Activated T-cell treated with anti-CD3 and anti-CD28 coated beads for 24 hours (primary cell): ENCODE measurements at places on chromosomes 11 and 22.

DNA sequence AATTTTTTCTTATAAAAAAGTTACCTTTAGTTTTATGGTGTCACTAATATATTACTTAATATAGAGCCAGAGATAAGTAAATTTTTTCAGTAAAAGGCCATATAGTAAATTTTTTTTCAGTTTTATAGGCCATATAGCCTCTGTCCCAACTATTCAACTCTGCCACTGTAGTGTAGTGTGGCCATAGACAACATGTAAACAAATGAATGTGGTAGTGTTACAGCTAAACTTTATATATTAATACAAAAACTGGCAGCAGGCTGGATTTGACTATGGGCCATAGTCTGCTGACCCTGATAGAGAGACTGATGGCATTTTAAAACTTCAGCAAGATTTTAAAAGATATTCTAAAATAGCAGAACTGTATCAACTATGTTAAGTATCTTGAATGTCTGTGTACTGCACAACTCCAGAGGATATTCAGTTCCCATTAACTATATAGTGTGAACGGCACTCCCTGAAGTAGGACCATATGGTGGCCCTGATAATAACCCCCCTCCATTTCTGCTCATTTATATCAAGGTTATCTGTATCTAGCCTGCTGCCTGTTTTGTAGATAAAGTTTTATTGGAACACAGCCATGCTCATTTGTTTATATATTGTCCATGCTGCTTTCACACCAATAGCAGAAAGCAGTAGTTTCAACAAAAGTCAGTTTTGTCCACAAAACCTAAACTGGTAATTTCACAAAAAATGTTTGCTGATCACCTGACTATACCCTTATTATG lies 71.6 kb downstream of the PRMT3 start:
- no peak for DNase-seq

DNA sequence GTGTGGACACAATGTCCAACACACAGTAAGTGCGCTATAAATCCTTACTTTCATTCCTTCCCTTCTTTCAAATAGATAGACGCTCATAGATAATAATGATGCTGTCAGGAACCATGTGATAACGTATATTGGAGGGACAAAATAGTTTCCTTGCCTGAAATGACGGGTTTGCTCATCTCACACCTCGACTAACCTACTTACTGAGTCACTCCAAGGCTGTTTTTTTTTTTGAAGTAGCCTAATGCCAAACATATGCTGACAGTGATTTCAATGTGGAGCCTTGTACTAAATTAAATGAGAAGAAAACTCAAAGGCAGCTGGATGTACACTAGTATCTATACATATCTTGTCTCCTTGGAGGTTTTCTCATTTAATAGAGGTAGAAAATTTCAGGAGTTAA lies 400.5 kb downstream of the NELL1 start:
- no peak for DNase-seq

DNA sequence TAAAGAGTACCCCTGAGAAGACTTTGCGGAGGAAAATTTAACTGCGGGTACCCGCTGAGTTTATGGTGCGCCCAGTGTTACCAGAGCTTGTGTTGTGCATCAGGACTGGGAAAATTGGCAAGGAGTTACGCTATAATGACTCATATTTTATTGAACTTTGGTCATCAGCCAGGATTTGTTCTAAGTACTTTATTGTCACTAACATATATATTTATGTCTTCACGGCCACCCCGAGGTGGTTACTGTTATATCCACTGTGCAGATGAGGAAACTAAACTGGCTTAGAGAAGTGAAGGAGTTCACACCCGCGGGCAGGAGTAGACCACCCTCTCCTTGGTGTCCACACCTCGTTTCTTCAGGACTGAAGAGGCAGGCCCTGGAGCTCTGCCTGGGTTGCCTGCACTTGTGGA lies 667 bp downstream of the ACCS start:
- DNase-seq, result no peak

DNA sequence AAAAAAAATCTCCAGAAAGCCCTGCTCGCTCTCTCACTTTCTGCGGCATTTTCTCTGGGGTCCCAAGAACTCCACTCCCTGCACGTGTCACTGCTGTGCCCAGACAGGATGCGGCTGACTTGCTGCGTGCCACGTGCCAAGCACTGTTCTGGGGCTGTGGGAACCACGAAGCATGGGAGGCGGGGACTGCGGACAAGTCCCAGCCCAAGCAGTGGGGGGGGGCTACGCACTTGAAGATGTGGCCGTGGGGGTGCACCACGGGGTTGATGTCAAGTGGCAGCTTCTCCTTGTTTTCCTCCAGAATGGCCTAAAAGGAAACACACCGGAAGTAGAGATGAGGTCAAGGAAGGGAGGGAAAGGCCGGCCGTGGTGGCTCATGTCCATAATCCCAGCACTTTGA lies 10.8 kb downstream of the TTLL12 start:
- DNase-seq, result no peak

DNA sequence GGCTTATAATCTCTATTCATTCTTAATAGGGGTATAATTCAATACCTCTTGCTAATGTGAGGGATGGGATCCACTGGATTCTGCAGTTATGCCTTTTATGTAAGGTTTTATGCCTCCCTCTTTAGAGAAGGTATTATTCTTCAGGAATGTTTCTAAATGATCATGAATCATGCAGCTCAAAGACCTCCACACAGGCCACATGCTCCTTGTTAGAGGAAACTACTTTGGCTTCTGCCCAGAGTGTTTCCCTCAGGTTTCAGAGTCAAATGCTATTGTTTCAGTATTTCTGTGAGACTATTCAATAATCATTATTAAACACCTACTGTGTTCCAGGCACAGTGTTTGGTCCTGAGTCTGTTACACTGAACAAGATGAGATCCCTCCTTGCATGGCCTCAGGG lies 115.9 kb downstream of the RAB38 start:
- no peak for DNase-seq

GRCh38 chr22:46393873-46394272 lies 58.4 kb downstream of the TRMU start:
- no peak for DNase-seq

GRCh38 chr11:14746857-14747395 lies 103.3 kb downstream of the PDE3B start:
- DNase-seq, result no peak

- DNase-seq, result no peak
These were observed 34.6 kb upstream of the MN1 start for GRCh38 chr22:27836181-27836580.

DNA sequence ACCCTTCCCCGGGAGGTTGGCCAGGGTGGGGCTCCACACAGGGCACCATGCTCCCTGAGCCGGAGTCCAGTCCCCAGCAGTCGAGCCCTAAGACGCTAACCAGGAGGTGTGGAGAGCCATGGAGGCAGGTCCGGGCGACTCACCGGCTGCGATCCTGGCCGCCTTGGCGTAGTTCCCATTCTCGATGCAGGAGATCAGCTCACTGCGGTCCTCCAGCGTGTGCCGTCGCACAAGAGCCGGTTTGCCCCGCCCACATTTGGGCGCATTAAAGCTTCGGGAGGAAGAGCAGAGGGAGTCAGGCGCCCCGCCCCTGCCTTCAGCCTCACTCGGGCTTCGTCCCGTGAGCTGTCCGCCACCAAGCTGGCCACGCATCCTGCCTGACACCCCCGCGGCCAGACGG lies 50.8 kb downstream of the BRD1 start:
- no peak for DNase-seq

GRCh38 chr22:24433828-24434470 lies 6.5 kb downstream of the ADORA2A start:
- DNase-seq, result no peak

DNA sequence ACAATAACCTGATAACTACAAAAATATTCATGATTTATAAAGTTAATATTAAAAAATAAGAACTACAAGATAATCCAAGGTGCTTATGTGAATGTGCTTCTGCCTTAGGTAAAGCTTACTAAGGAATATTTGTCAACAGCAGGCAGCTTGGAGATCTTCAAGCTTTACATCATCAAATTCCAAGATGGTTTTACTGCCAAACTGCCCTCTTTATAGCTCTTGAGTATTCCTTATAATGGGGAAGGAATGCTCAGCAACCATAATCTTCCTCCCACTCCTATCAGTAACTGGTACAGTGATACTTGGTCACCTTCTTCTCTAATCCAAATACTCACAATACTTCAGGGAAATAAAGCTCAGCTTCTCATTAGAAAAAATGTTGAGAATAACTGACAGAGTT lies 30.1 kb downstream of the SBF2 start:
- DNase-seq, result no peak

GRCh38 chr22:17121233-17122195 lies at the start of gene TMEM121B:
Gene TMEM121B (minus strand): TSS chr22:17121360. CDS start chr22:17121127, 233 bp downstream.
- no peak for DNase-seq

- no peak for DNase-seq
These were observed 187.0 kb upstream of the ISX start for GRCh38 chr22:34879001-34879400.

DNA sequence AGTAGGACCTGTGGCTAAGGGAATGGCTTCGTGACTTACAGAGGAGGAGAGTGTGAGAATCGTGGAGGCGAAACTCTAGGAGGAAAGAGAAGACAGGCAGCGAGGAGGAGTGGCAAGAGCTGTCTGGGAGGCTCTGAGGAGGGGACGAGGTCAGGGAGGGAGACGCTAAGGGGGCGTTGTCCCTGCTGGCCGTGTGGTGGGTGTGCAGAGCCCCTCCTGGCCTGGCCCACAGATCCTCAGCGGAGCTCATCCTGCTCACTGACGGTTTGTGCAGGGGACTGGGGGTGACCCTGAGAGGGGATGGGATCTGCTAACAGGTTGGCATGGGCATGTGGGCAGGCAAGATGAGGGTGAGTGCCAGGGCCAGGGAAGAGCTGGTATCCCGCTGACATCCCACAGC lies 56.5 kb upstream of the PRR5 start:
- DNase-seq, result no peak

DNA sequence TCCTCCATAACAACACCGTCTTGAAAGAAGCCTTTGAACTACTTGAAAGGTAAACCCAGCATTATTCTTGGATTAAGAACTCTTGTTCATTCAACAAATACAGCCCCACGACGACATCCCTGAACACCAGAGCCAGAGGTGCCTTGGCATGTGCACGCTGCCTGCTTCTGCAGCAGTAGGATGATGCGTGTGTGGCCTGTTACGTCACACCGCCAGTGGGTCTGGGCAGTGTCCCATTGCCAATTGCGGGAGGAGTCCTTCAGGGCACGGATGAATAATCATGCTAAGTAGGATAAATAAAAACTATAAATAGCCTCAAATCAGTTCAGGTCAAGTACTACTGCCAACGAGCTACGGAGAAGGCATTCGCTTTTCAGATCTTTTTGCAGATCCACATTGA lies 380.5 kb downstream of the SHANK2 start:
- DNase-seq, result no peak

DNA sequence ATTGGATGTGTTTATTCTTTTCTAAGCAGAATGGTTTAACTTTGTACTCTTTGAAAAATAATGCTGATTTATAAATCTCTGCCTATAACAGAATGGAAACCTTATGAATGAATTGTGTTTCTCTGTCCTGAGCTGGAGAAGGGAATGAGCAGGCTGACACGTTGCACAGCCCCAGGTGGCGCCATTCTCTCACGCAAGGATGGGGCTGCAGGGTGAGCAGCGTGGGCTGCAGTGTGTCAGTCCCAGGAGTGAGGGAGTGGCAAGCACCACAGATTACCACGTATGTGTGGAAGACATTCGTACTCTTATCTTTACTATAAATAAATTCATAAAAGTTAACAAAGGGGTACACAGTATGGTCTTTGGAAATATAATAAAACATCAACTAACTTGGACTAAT lies 33.4 kb downstream of the FDX1 start:
- no peak for DNase-seq

- no peak for DNase-seq
These were observed 620 bp downstream of the SMPD1 start for GRCh38 chr11:6390718-6391469.
